H9 (cell line): ENCODE measurements at places on chromosomes 12 and 14. TPM values are rescaled to one million over a fixed set of nuclear protein-coding genes. Genes with fewer than 3 reads are reported as not detected.
A peak's percentile ranks its signal among the peaks of the same experiment; 100 is the strongest.

The MANSC4 gene
- not detected in 2 replicates for total RNA-seq

The PYM1 gene
- 58.1 and 58.9 TPM in 2 replicates for total RNA-seq

- H3K27me3 ChIP-seq = no peaks in the 10 kb centered on the region
- no peak overlapping the region for H3K27ac ChIP-seq
- no peak for DNase-seq
- no peaks in the 10 kb centered on the region for H3K4me1 ChIP-seq
- no peaks in the 10 kb centered on the region for H3K36me3 ChIP-seq
- no peak overlapping the region for H3K4me3 ChIP-seq
Observed at GRCh38 chr12:43147878-43148277, 404.1 kb downstream of the ADAMTS20 start.

GRCh38 chr12:83172866-83173649 lies 486.4 kb downstream of the TMTC2 start:
- H3K4me3 ChIP-seq = no peak overlapping the region
- no peak for DNase-seq
- H3K4me1 ChIP-seq = no peaks in the 10 kb centered on the region
- H3K36me3 ChIP-seq = no peaks in the 10 kb centered on the region
- H3K27me3 ChIP-seq = no peaks in the 10 kb centered on the region

DNA sequence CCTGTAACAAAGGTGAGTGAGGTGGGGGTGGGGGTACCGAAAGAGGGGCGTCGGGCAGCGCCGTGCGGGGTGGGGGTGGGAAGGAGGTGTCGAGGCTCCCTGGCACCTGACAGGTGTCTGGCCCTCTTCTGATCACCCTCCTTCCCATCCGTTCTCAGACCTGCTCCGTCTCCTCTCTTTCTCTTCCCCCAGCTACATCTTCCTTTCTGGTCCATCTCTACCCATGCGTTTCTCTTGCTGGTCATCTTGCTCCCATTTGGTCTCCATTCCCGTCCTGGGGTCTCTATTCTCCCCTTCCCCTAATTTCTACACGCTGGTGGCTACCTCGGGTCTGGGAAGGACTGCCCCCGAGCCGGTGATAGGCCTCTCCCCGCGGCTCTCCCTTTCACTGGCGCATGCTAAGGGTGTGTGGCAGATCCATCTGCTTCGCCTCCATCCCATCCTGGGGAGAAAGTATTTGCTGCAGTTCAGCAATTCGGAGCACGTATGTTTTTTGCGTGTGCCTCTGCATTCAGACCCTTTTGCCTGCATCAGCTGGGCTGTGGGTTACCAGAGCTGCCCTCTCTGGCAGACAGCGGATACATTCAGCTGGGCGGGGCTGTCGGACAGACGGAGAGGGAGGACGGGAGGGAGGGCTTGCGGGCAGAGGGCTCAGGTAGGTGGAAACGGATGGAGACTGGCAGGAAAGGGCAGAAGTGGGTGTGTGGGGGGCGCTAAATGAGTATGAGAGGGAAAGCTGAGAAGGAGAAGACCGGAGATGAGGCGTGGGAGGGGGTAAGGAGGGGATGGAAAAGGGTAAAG lies 730 bp downstream of the CLSTN3 start:
- peaks cover 15% of the 10 kb centered on the region for H3K36me3 ChIP-seq
- peak; percentile 89 for DNase-seq
- H3K4me1 ChIP-seq = peaks cover 12% of the 10 kb centered on the region; the same call in 1 of the 2 replicates
- H3K27me3 ChIP-seq = no peaks in the 10 kb centered on the region; the same call in 1 of the 2 replicates
